ENCODE measurements at places on chromosomes 6 and 20.

DNA sequence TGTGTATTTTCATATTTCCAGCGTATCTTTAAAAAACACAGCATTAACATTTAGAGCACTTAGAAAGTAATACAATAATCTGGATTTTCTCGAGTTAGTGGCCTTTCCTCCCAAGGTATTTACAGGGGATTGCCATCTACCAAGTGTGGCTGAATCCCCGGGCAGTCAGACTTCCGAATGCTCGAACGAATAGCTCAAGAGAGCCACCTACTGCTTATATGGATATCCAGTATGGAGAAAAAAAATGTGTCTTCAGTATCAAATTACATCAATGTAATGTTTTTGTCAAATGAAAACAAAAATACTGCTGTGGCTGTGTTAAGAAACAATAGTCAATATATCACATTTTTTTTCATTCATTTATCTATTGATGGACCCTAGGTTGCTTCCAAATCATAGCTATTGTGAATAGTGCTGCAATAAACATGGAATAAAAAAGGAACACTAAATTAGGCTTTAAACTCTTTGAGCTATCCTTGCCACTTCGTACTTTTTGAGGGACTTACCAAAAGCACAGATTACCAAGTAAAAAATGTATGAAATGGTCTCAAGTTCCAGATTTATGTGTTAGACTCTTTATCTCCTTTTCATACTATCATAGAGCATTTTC lies 654.5 kb upstream of the PTCHD4 start:
- peak; percentile 1 for DNase-seq

DNA sequence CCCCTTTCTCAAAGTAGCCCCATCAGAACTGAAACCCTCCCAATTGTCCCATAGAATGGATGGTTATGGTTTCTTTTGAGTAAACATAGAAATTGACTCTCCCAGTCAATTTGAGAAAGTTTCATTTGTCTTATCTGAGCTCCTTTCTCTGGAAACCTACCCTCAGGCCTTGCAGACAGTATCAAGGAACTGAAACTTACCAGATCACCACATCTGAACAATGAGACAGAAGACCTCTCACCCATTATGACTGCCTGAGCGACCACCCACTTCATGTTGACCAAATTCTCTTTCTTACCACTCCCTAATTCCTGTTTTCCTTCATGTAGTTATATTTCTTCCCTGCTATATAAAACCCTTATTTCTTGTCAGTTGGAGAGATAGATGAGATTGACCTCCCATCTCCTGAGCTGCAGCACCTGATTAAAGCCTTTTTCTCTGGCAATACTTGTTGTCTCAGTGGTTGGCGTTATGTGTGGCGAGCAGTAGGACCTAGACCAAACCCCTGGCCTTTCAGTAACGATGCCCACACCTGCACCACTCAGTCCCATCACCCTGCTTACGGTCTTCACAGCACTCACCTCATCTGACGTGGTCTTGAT lies 138.9 kb downstream of the ZNF217 start:
- DNase-seq = no peak

GRCh38 chr6:134564705-134565104 lies 246.8 kb upstream of the SGK1 start:
- no peak for DNase-seq

DNA sequence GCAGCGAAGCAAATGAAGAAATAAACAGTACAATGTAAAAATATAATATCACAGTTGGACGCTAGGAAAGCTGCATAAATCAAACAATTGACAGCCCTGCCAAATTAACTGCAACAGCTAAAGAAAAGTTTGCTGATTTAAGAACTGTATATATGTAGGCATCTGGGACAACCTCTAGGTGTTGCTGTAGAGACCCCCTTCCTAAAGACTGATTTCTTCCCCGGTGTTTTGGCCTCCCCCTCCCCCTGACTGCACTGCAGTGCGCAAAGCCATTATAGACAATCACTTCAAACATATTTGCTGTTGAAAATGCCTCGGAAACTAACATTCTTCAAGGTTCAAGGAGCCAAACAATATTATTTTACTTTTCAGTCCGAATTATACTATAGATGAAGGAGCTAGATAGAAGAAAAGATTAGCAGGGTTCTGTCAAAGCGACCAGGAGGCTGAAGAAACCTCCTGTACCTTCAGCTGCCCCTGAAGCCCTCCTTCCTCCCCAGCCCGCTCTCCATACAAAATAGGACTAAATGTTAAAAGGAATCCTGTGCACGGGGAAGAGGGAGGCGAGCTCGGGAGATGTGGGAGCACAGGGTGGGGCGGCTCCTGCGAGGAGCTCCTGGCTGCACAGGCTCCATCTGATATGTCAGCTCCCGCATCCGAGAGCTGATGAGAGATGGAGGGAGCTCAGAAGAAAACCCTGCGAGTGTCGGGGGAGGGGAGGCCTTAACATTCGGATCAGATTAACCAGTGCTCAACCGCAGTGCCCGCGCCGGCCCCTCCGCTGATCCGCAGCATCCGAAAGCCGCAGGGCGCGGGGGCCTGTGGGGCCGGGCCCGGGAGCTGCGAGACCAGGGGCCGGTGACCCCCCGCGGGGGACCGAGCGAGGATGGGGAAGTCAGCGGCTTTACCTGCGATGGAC lies 822 bp downstream of the ELOVL4 start:
- peak; percentile 27 for DNase-seq

DNA sequence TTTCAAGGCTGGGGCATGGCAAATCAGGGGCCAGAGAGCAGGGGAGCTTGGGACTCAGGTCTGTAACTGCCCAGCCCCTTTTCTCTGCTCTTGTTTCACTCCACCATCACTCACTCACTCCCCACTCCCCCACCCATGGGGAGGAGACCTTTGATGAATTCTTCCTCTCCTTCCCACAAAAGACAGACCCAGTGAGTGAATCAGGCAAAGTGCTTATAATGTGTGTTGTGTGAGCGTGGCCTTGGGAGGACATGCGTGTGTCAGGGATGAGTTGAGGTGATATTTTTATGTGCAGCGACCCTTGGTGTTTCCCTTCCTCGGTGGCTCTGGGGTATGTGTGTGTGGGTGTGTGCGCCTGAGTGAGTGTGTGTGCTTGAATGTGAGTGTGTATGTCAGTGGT lies 1.0 kb upstream of the CUL9 start:
- no peak for DNase-seq

Data from activated T-cell treated with anti-CD3 and anti-CD28 coated beads, Interleukin-2, amount 50 U/mL, for 72 hours (primary cell).